ENCODE measurements at places on chromosomes 2 and 18. TPM values are rescaled to one million over a fixed set of nuclear protein-coding genes. Genes with fewer than 3 reads are reported as not detected.

Gene TRAK2
- polyA plus RNA-seq, result 5.6 TPM

Gene NPHP1
- polyA plus RNA-seq, result 6.0 TPM

Gene AFF3
- 6.4 TPM for polyA plus RNA-seq

Gene CAPN14
- polyA plus RNA-seq, result 0.14 TPM

Gene SERPINB13
- not detected for polyA plus RNA-seq

Gene ST8SIA5
- polyA plus RNA-seq, result 19.2 TPM

Gene ERMN
- 18.7 TPM for polyA plus RNA-seq

Gene ELOA2
- polyA plus RNA-seq, result not detected

Gene MTERF4
- 27.1 TPM for polyA plus RNA-seq

Gene ABHD1
- not detected for polyA plus RNA-seq

Gene PSD4
- polyA plus RNA-seq, result 0.04 TPM

Gene SIGLEC15
- polyA plus RNA-seq, result not detected

Gene CXCR1
- not detected for polyA plus RNA-seq

Gene GATA6
- polyA plus RNA-seq, result not detected

Gene SLC14A1
- polyA plus RNA-seq, result not detected

Gene OSBPL6
- 35.2 TPM for polyA plus RNA-seq

Gene MEP1B
- polyA plus RNA-seq, result not detected

Gene NGEF
- polyA plus RNA-seq, result 5.7 TPM

Gene CCDC85A
- 0.19 TPM for polyA plus RNA-seq

Gene SAP130
- polyA plus RNA-seq, result 5.7 TPM

Gene FOXI3
- not detected for polyA plus RNA-seq

Gene C1QL2
- polyA plus RNA-seq, result not detected

Gene NEURL3
- polyA plus RNA-seq, result not detected

Gene KCNS3
- polyA plus RNA-seq, result 0.98 TPM

Gene VWC2L
- not detected for polyA plus RNA-seq

Gene ATOH8
- not detected for polyA plus RNA-seq

Gene FNDC4
- 5.1 TPM for polyA plus RNA-seq

Gene CREG2
- polyA plus RNA-seq, result 0.73 TPM

Gene FAM124B
- polyA plus RNA-seq, result 2.8 TPM

Gene MATN3
- polyA plus RNA-seq, result 0.65 TPM

Gene POTEC
- not detected for polyA plus RNA-seq

Gene LBX2
- polyA plus RNA-seq, result not detected

Gene STARD6
- not detected for polyA plus RNA-seq

Gene SNORC
- polyA plus RNA-seq, result 3.8 TPM

Gene CMPK2
- not detected for polyA plus RNA-seq

Gene OTOS
- not detected for polyA plus RNA-seq

Gene MTHFD2
- 34.2 TPM for polyA plus RNA-seq

Gene ANKRD30BL
- 0.35 TPM for polyA plus RNA-seq

Gene INO80D
- polyA plus RNA-seq, result 8.8 TPM

Gene NYAP2
- polyA plus RNA-seq, result 0.43 TPM

Gene CD207
- not detected for polyA plus RNA-seq

Gene RIT2
- polyA plus RNA-seq, result 15.9 TPM

Gene LRRTM1
- 1.5 TPM for polyA plus RNA-seq

Gene ELAC1
- polyA plus RNA-seq, result 7.6 TPM

Gene EVX2
- polyA plus RNA-seq, result not detected

Gene G6PC2
- not detected for polyA plus RNA-seq

Gene RBBP8
- polyA plus RNA-seq, result 7.4 TPM

Gene MC5R
- polyA plus RNA-seq, result not detected

Gene SLC5A6
- polyA plus RNA-seq, result 9.7 TPM

Gene CFAP65
- polyA plus RNA-seq, result 2.5 TPM

Gene MAPK4
- 4.3 TPM for polyA plus RNA-seq

Gene CPS1
- 2.2 TPM for polyA plus RNA-seq

Gene ZSWIM2
- polyA plus RNA-seq, result not detected

Gene IL36A
- not detected for polyA plus RNA-seq

Gene STAT4
- polyA plus RNA-seq, result 31.0 TPM

Gene CNRIP1
- polyA plus RNA-seq, result 58.7 TPM

Gene RSAD2
- polyA plus RNA-seq, result not detected

Gene PROKR1
- not detected for polyA plus RNA-seq

Gene NTSR2
- 1.7 TPM for polyA plus RNA-seq

Gene MAP3K19
- polyA plus RNA-seq, result not detected
